ENCODE measurements at places on chromosomes 7 and 10.

DNA sequence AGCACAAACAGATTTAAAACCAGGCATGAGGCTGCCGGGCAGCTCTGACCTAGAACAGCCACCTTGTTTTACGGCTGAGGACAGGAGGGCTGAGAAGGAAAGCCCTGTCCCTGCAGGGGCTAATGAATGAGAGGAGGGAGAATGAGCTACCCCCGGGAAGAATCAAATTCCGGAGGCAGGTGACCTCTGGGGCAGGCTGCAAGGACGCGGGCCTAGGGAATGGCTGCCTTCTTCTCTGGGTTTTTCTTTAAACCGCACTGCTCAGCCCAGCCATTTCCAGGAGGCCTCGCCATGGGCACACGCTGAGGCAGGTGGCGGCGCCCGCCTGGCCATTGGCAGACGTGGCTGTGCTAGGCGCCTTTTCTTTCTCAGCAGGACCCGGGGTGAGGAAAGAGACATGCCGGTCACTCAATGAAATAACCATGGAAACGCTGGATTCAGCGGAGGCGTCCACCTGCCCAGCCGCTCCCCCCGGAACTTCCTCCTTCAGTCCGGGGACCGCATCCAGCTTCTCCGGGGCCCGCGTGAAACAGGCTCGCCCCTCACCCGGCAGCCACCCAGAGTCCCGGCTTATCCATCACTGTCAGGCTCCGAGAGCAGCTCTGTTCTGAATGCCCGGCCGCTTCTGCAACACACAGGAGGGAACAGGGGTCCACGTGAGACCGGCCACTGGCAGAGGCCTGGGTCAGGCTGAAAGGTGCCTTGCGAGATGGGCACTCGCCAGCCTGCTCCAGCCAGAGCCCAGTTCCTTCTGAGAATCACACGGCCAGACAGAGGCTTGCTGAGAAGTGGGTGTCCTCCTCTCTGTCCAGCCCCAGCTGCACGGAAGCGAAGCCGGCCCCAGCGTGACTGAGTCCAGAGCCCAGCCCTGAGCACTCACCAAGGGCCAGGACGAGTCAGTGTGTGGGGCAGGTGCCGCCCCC is 82.1 kb downstream of the PDGFA start:
- no peak for DNase-seq

DNA sequence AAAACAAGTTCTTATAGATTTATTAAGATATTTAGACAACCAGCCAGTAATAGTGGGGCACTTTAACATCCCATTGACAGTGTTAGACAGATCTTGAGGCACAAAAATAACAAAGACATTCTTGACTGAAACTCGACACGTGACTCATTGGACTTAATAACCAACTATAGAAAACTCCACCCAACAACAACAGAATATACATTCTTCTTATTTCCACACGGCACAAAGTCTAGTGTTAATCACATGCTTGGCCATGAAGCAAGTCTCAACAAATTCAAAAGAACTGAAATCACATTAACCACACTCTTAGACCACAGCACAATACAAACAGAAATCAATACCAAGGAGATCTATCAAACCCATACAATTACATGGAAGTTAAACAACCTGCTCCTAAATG is 138.1 kb downstream of the ARL5B start:
- no peak for DNase-seq

- DNase-seq = no peak
Observed at GRCh38 chr7:138370956-138371355, 89.1 kb upstream of the TRIM24 start.

GRCh38 chr7:231030-231857 is 38.9 kb downstream of the FAM20C start:
- no peak for DNase-seq

DNA sequence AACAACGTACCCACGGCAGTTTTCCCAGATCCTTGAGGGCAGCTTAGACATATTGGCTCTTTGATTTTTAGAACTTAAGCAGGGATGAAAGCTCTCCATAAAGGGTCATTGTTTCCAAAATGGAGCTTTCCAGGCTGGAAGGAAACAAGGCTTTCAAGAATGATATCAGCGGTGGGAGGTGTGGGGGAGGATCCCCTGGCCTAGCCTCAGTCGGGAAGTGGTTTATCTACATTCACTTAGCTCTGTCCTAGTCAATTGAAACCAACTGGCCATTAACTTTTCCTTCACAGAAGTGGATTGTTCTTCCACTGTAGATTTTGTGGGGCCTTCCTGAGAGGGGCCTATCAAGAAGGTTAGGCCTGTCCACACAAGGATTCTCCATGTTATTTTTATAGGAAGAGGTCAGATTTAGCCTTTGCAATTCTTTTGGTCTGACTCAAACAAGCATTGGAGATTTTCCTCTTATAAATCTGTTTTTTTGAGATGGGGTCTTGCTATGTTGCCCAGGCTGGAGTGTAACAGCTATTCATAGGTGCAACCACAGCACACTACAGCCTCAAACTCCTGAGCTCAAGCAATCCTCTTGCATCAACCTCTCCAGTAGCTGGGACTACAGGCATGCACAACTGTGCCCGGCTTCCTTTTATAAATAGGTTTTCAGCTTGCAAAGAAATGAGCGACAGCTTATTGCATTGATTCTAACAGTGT is 343.5 kb downstream of the LRMDA start:
- DNase-seq = no peak

- no peak for DNase-seq
Observed at GRCh38 chr7:85567983-85568382, 381.1 kb upstream of the SEMA3D start.

DNA sequence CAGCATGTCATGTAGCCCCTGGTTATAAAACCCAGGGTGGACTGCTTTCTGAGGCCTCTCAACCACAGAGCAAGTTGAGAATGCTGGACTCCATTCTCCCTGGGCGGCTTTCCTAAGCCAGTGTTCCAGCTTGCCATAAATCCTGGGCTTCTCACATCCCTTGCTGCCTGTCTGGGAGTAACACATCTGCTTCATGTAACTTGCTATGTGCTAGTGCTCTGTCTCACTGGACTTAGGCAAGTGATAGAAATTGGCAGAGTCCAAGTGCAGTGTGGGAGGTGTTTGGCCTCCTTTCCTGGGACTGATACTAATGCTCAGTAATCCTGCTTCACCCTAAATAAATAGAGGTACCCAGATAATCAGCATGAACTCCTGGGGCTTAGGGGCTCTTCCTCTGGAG is 277.1 kb upstream of the POM121L12 start:
- no peak for DNase-seq

- no peak for DNase-seq
Observed at GRCh38 chr10:77501152-77501845, 136.3 kb downstream of the KCNMA1 start.

GRCh38 chr7:82700741-82701140 is 257.2 kb upstream of the CACNA2D1 start:
- no peak for DNase-seq

GRCh38 chr10:52672880-52673279 is 99.7 kb downstream of the MBL2 start:
- no peak for DNase-seq

- no peak for DNase-seq
Observed at GRCh38 chr7:137657476-137658189, 189.1 kb downstream of the DGKI start.

DNA sequence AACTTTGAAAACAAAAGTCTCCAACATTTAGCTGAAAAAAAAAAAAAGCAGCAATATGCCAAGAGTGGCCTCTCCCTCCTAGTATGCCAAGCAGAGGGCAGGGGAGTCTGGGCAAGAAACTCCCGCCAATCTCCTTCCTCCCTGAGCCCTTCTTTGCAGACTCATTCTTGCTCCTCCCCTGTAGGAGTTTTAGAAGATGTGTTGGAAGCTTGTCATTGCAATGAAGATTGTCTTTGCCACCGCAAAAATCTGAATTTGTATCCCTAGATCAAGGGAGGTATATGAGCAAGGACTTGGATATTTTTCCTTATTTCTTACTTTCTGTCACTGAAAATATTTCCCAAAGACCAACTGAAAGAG is 2.6 kb upstream of the TNS3 start:
- no peak for DNase-seq

DNA sequence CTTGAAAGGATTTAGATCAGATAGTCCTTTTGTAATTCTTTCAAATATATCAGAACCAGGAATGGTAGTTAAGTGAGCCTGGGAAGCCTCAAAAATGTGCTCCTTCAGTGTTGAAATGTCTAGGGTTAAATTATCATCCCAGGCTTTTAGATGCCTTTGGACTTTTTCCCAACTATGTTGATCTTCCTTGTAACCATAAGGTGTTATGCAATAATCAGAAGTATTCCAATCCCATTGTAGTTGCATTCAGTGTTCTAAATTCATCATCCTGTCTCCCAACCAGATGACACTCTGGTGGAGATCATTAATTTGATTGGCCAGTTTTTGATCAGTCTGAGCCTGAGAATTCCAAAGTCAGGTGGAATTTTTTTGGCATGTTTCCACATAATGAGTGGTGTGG is 35.1 kb upstream of the AKR1C2 start:
- DNase-seq = no peak

All from stimulated activated CD4-positive, alpha-beta T cell treated with anti-CD3 and anti-CD28 coated beads, Interleukin-1b, Interleukin-23, amount 100 ng/mL, for 4 hours (primary cell).